Heart right ventricle (tissue), 16 donors: ENCODE measurements at places on chromosomes 12 and 14. TPM values are rescaled to one million over a fixed set of nuclear protein-coding genes. Genes with fewer than 3 reads are reported as not detected.

Gene TMEM132D
- polyA plus RNA-seq = not detected

Gene CHFR
- polyA plus RNA-seq = 27.2 TPM

Gene TDRD9
- polyA plus RNA-seq = 8.4 TPM

Gene IFT81
- 5.1 TPM for polyA plus RNA-seq

Gene CLEC7A
- polyA plus RNA-seq = 1.9 TPM

Gene NUAK1
- polyA plus RNA-seq = 10.8 TPM

Gene EMC9
- polyA plus RNA-seq = 27.2 TPM

Gene DACT1
- 1.7 TPM for polyA plus RNA-seq

Gene TPPP2
- polyA plus RNA-seq = 0.75 TPM

Gene NFE2
- polyA plus RNA-seq = 0.28 TPM

Gene RNASE3
- not detected for polyA plus RNA-seq

Gene LRFN5
- 0.13 TPM for polyA plus RNA-seq

Gene PTGER2
- 0.65 TPM for polyA plus RNA-seq

Gene TAS2R19
- 0.59 TPM for polyA plus RNA-seq

Gene CCDC175
- not detected for polyA plus RNA-seq

GRCh38 chr14:100528962-100529560 lies 58.2 kb downstream of the BEGAIN start:
- DNase-seq = peak; percentile 2

GRCh38 chr14:37340353-37340752 lies 142.6 kb downstream of the MIPOL1 start:
- DNase-seq = no peak

DNA sequence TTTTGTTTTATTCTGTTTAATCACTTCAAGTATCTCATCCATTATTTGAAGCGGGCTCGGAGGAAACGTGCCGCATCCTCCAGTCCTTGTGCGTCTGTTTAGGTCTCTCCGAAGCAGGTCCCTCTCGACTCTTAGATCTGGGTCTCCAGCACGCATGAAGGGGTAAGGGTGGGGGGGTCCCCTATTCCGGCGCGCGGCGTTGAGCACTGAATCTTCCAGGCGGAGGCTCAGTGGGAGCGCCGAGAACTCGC lies 311 bp upstream of the LGR5 start:
- no peak for DNase-seq

GRCh38 chr14:55535516-55536203 lies 44.3 kb upstream of the KTN1 start:
- no peak for DNase-seq

DNA sequence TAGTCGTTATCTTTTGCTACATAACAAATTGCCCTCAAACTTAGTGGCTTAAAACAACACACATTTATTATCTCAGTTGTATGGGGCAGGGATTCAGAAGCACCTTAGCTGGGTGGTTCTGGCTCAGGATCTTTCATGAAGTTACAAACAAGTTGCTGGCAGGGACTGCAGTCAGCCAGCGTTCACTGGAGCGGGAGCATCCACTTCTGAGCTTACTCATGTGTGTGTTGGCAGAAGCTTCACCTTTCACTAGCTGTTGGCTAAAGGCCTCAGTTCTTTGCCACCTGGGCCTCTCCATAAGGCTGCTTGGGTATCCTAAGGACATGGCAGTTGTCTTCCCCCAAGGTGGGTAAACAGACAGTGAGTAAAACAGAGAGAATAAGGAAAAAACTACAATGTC lies 365.7 kb downstream of the RPS29 start:
- no peak for DNase-seq

GRCh38 chr14:106347291-106347778 lies 821.0 kb downstream of the TMEM121 start:
- no peak for DNase-seq

GRCh38 chr12:63880742-63881263 lies 36.3 kb downstream of the SRGAP1 start:
- no peak for DNase-seq

DNA sequence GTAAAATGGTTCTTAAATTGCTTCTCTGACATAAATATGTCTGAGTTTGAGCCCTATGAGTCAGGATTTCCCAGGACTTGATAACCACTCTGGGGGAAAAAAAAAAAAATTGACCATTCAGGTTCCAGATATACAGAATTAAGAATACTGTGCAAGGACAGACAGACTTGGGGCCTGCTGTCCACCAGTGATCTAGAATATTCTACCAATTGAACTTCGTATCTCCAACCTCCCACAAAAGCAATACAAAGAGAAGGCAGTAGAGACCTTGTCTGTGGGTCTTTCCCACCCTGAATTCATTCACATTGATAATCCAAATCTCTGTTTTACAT lies 4.1 kb downstream of the SINHCAF start:
- no peak for DNase-seq

- DNase-seq = no peak
Observed at GRCh38 chr12:58883576-58884334, 36.5 kb downstream of the LRIG3 start.

GRCh38 chr12:84150201-84150600 lies 762.4 kb downstream of the SLC6A15 start:
- no peak for DNase-seq

GRCh38 chr14:50758945-50759344 lies 72.0 kb downstream of the NIN start:
- no peak for DNase-seq

- no peak for DNase-seq
Observed at GRCh38 chr14:65927931-65928356, 515.4 kb downstream of the FUT8 start.

- no peak for DNase-seq
Observed at GRCh38 chr12:42786400-42787148, 197.0 kb upstream of the PRICKLE1 start.

- DNase-seq = no peak
Observed at GRCh38 chr12:54021432-54022013, 6.7 kb upstream of the HOXC6 start.

- peak; percentile 50 for DNase-seq
Observed at GRCh38 chr12:3552726-3553045, 61.7 kb downstream of the PRMT8 start.

DNA sequence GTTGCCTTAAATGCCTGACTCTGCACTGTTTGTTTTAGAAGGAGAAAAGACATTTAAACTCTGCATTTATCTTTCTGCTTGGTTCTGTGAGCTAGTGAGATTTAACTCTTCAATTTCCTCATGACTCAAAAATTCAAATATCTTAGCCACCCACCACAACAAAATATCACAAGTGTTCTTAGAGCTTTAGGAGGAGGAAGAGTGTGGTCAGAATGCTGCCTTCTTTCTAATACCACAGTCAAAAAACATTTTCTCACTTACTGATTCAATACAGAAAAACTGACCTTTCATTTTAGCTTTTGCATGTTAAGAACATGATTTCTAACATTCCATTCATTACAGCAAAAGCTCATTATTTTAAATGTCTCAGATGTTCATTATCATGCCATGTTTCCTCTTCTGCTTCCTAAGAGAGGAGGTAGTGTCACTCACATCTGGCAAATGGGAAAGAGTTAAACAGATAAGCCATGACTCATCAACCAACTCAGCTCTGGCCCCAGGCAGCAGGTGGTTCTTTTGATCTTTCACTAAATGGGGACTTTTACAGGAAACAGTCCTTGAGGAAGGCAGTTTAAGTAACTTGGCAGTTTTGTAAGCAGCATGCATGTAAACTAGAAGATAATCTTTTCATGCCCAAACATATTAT lies 56.4 kb upstream of the RNU6-8 start:
- no peak for DNase-seq

GRCh38 chr12:19306366-19306765 lies 132.9 kb upstream of the AEBP2 start:
- no peak for DNase-seq

GRCh38 chr12:93042684-93043083 lies 113.6 kb upstream of the EEA1 start:
- DNase-seq = no peak
